ENCODE measurements at places on chromosomes 12 and 14.

DNA sequence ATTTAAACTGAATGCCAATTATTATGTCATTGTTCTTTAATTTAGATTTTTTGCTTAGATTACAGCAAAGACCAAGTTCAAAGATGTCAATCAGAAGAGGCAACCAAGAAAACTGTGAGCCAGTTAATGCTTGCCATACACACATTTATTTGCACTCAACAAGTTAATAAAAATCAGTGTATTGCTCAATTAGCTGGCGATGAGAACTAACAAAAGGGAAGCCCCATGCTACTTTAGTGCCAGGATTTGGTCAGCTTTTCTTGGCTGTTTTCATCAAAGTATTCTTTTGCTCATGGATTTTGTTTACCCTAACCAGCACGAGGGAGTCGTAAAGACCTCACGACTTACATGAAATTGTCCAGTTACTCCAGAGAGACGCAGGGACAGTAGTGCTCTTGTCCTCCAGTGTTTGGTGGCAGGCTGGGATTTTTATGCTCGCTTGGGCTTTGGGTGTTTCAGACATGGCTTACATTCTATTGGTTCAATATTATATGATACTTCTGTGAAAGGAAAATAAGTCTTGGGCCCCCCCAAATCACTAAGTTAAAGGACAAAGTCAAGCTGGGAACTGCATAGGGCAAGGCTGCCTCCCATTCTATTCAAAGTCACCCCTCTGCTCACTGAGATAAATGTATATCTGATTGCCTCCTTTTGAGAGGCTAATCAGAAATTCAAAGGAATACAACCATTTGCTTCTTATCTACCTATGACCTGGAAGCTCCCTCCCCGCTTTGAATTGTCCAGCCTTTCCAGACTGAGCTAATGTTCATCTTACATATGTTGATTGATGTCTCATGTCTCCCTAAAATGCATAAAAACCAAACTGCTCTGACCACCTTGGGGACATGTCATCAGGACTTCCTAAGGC is 7.4 kb upstream of the B4GALNT1 start:
- DNase-seq: no peak

DNA sequence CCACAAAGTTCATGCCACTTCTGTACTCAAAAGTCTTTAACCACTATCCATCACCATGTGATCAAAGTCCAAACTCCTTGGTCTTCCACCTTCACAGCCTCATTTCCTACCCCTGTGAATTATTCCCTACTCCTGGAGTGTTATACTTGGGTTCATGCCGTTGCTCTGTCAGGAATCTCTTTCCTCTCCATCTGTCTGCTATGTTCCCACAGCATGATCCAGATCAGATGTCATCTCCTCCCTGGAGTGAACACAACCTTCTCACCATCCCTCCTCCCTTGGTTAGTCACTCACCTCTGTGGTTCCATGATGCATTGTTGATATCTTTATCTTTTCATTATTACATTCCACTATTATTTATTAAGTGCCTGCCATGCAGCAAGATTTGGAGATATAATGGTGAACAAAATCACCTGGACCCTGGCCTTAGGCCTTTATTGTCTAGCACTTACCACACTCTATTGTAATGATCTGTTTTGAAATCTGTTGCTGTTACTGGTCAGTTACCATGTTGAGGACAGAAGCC is 22.4 kb downstream of the LACRT start:
- no peak for DNase-seq

- peak; percentile 90 for DNase-seq
Observed at GRCh38 chr12:2248901-2249381, 196.2 kb downstream of the CACNA1C start.

DNA sequence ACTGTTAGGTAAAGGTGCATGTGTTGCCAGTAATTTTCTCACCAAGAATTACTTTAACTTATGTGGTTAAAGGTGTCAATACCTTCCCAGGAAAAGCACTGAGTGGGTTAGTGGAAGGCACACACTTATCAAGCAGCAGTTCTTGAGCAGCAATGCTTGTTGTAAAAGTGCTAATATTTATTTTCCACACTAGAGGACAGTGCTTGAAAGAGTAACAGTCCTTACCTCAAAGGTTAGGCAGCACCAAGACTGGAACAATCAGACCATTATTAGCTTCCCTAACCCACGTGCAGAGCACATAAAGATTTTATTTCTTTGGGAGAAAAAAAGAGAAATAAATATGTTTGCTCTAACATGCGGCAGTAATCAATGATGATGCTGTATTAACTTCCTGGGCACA is 48.8 kb upstream of the KRR1 start:
- peak; percentile 8 for DNase-seq

DNA sequence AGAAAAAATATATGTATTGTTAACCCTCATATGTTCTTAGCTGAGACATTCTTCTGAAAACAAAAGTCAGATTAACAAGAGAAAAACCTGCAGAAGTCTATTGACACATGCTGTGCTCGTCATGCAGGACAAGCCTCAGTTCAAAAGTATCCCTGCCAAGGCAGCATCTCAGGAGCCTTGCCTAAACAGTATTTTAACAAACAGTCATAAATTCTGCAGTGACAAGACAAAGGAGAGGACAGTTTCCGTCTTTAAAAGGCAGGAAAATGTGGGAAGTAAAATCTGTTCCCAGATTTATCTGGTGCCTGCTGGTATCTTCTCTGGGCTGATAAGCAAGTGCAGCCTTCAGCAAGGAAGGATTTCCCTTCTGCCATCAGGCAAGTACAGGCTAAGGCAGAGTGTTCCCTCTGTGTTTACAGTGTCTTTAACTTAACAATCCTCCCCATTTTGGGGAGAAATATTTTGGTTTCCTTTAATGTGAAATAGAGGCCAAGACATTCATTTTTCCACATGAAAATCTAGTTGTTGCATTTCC is 480.2 kb upstream of the CCDC196 start:
- no peak for DNase-seq

DNA sequence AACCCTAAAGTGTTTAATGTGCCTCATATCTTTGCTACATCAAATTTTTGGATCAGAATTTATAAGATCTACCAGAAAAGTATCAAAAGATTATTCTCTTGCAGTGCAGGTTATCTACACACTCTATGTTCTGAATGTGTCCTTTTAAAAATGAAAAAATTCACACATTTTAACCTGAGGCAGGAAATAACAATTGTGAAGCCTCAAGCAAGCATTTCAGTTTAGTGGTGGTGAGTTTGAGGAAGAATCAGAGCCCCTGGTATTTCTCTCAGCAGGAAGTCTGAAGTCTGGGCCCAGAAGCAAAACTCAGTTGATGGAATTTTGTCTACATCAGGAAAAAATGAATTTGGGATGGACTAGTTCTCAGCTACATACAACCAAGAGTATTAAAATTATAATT is 137.0 kb upstream of the PZP start:
- no peak for DNase-seq

DNA sequence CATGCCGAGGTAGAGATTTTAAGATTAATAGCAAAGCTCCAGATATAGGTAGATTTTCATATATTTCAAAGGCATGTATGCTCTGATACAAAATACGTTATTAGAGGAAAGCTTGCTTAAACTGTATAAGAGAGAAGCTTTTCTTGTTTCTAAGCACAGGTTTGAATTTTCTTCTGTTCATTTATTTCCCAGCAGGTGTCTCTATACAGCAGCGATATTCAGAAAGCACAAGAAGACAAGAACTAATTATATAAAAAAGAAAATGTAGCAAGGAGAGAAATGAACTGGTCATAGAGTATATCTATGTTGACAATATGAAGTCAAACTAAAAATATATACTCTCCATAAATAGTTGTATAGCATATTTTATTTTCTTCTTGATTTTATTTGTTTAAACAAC is 307.4 kb upstream of the NOVA1 start:
- peak; percentile 1 for DNase-seq

DNA sequence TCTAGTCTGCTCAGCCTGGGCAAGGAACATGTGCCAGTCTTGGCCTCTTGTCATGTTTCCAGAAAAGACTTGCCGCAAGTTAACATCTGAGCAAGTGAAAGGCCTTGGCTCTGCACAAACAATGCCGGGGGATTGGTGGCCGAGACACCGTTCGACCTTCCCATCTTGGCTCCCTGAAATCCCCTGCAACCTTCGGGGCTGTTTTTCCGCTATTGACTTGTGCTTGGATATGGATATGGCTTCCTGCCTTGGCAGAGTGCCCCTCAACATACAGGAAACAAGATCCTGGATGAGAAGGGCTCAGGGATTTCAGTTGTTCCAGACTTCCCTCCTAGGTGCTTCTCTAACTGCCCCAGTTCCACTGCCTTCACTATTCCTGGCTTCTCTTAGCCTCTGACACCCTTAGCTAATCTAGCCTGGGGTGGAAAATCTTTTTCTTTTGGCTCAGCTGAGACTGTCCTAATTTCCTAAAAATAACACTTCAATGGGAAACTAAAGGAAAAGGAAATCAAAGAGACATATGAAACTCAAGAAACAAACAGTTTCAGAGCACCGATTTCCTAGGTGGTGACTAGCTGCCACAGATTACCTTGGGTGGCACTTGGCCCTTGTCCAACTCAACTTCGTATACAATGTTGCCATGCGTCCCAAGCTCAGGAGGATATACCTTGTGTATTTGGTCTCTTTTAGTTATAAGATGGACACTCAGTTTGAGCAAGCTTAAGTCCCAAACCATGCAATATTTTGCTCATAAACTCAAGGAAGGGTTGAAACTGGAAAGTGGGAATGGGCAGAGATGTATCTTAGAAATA is 33.9 kb downstream of the RDH12 start:
- DNase-seq: no peak

DNA sequence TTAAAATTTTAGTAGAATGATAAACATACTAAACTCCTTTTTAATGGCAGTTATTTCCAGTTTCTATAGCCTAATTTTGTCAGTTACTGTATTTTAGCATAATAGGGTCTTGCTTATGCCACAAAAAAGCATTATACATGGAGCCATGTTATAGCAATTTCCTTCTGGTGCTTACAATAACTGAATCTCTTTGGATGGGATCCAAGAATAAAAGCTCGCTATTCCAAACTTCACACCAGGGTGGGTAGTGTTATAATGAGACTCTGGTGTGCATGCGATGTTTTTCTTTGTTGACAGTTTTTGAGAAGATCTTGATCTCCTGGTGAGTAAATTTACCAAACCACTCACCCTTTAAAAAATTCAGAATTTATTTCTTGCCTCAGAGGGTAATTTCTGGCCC is 90.4 kb upstream of the CCDC91 start:
- no peak for DNase-seq

DNA sequence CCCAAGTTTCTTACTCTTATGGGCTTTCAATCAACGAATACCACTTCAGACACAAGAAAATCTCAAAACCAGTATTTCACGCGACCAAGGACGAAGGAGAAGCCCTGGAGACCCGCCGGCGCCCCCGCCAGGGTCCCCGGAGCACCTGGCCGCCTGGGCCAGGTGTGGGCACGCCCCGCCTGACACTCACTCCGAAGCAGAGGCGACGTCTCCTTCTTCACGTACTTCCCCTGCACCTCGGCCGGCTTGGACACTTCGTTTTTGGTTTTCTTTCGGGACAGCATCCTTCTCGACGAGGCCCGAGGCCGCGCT is 466 bp downstream of the SAV1 start:
- DNase-seq: peak; percentile 3

DNA sequence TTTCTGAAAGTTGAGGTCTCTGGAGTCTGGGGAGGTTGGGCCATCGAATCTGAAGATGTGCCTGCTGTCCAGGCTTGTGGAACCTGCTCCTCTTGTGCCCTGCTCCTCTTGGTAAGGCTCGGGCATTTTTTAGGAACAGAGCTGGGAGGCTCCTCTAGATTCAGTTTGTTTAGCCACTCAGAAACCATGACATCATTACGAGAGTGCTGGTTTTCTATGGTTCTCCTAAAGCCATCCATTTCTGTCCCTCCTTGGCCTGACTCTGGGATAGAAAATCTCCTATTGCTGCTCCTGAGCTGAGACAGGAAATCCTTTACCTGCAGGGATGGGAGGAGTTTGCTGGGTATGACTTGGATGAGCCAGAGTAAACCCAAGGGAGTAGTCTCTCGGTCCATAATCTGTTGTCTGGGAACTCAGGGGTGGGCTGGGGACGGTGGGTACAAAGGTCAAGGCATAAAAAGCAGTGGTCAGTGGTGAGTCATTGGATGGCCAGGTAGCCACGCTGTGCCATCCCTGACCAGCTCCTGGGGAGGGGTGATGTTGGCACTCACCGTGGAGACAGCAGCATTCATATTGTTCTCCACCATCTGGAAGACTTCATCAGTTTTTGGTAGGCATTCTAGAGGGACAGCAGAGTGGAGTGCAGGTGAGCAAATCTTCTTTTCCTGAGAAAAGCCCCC is 2.4 kb upstream of the ADCY4 start:
- no peak for DNase-seq

DNA sequence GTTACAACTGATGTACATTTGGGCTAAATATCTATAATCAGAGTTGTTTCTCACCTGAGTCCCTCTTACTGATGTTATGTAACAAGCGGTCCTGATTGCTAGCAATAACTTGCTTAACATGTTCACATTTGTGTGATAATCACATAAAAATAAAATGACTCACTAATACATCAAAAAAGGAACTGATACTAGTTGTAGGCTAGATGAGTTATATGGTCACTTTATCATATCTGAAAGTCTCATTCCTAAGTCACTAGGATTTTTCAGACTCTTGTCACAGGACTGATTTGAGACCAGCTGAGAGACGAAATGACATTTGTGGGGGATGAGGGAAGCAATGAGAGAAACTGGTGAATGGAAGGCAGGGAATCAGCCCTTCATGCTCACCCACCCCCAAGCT is 34.3 kb downstream of the NKX2-1 start:
- DNase-seq: no peak

DNA sequence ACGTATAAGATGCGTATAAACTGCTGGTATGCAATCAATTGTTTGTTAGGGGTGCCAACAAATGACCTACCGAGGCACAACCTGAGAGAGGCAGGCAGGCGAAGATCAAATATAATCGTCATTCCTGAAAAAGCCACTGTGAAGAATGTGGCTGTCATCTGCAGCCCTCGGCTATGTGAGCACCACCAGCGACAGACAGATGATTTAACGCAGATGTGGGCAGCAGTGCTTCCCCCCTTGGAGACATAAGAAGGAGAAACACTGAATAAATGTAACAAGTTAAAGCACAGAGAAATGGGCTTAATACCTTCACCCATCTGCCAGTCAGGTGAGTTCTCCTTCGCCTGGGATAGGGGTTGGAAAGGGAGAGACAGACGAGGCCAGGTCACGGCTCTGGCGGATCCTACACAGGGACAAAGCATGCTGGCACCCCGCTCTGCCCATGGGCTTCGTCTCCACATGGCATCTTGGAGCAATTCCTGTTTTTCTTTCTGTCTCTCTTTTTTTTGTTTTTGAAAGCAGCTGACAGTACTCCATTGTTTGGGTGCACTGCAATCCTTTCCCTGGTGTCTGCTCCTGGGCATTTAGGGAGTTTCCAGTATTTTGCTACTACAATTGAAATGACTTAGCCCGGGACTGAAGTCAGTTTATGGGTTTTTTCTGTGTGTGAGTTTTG is 28.1 kb downstream of the TNFAIP2 start:
- no peak for DNase-seq
